ENCODE measurements at places on chromosomes 3 and 15.

GRCh38 chr3:40456279-40456939 is 730 bp upstream of the RPL14 start:
- DNase-seq, result no peak

- no peak for DNase-seq
These were observed 115.4 kb downstream of the NEK10 start for GRCh38 chr3:27253831-27254230.

GRCh38 chr3:186653080-186653707 is 12.6 kb upstream of the HRG start:
- no peak for DNase-seq

DNA sequence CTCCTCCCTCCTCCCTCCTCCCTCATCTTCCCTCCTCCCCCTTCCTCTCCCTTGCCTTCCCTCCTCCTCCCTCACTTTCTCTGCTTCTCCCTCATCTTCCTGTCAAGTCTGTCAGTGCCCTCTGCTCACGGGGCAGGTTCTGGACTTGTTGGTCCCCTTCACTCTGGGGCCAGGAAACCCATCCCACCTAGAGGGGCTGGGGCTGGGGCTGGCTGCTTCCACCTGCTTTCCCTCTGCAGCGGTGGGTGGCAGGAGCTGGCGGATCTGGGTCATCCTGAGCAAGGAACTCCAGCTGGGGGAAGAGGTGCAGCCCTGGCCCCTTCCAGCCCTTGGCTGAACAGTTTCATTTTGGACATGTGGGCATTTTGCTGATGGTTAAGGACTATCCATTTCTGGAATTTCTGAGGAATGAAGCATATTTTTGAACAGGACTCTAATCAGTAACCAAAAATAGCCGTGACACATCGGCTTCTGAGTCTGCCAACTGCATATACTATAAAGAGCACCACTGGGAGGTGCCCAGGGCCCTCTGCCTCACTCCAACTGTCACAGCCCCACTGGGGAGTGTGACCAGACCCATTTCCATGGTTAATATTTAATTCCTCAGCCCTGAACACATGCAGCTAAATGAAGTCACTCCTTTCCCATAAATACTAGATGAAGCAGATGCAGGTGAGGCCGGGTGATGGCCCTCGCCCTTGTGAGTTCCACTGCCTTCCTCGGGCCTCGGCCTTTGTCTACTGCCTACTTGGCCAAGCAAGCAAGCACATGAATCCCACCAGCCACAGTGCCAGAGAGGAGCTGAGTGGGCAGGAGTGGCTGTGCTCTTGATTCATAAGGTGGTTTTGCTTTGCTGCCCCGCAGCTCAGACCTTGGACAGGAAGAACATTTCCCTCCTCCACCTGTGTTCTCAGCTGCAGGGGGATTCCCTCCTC is 39.8 kb downstream of the CHDH start:
- DNase-seq, result no peak

DNA sequence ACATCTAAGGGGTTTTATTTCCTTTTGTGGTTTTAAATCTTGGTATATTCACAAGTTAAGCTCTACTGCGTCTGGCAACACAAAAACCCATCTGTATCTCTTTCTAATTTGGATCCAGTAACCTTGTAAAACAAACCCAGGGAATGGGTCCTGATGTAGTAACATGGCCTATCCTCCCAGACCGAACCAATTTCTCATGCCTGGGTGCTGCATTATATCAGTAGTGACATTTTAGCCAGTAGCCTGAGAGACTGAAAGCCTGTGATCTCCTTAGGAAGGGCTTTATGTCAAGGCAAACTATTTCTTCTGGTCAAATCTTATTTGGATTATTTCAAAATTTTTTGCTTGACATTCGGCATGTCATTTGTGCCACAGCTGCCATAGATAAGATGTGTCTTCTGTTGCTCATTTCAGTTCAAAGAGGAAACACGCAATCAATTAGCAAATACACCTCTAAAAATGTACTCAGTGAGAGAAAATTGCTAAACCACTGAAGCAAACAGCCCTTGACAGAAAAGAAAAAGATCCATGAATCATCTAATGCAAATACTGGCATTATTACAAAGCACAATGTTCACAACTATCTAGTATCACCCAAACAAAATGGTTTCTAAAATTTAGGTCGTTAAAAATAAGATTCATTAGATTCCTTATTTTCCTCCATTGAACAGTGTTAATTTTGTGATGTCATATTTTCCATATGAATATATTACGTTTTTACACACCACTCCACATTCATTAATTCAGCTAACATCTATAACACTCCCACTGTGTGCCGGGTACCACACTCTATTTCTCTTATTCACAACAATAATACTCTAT is 4.0 kb downstream of the NPTN start:
- no peak for DNase-seq

DNA sequence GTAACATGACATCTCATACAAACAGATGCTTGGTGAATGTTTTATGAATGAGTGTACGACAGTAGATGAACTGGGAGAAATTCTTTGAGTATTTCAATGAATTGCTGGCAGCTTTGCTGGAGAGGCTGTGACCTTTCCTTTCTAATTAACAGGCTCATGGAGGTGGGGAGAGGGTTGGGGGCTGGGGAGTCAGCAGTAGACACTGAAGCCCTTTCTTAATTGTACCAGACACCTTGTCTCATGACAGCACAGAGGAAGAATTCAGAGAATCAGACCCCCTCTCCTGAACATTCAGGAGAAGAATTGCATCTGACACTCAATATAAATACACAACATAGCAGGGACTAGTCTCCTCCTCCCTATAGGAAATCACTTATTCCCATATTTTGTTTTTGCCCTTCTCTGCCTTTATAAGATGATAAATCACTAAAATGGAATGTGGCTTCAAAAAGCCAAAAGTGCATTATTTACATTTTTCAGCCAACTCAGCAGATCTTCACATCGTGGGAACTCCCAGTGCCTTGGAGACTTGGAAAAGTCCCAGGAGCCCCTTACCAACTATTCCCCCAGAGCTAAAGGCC is 66.2 kb upstream of the TPM1 start:
- DNase-seq, result no peak

- no peak for DNase-seq
These were observed 10.6 kb upstream of the OXSR1 start for GRCh38 chr3:38154625-38155255.
